HEK293T (cell line): ENCODE measurements at places on chromosomes 7 and 10.

- DNase-seq = no peak
These were observed 31.2 kb downstream of the LDB3 start for GRCh38 chr10:86699541-86699940.

DNA sequence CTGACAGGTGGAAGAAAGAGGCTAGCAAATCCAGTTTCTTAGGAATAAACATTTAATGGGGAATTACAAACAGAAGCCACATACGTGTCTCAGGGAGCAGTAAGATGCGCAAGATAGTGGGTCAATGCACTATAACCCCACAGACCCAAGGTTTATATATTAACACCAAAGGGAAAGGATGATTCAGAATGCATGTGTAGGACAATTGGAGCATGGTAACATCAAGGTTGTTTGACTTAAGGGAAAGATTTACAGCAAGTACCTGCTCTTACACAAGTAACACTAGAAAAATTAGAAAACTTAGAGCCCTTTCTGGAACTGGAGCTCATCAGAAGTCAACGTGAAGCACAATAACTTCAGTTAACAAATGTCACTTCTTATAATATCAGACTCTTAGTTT lies 161.1 kb upstream of the ZWINT start:
- no peak for DNase-seq

DNA sequence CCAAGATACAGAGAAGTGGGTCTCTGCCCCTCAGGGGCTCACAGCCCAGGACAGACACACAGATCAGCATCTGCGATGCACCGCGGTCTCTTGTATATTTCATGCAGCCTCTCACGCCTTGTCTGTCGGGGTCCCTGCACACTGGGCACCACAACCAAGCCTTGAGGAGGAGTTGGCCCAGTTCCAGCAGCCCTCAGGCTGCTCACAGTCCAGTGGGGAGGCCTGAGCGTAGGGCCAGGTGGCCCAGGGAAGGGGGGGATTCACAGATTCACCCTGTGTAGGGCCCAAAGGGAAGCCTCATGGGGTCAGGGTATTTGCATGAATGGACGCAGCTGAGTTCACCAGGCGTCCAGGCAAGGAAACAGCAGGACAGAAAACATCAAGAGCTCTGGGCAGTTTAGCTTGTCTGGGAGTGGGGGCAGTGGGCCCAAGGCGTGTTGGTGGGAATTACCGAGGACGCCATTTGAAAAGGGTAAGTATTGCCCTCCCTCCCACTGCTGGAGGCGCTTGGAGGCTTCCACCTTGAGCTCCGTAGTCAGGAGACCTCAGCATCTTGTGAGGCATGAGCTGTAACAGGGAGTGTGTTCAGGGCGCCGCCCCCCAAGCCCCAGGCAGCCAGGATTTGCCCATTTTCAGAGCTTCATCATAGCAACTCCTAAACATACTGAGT lies 129.1 kb upstream of the CHST15 start:
- DNase-seq = no peak

DNA sequence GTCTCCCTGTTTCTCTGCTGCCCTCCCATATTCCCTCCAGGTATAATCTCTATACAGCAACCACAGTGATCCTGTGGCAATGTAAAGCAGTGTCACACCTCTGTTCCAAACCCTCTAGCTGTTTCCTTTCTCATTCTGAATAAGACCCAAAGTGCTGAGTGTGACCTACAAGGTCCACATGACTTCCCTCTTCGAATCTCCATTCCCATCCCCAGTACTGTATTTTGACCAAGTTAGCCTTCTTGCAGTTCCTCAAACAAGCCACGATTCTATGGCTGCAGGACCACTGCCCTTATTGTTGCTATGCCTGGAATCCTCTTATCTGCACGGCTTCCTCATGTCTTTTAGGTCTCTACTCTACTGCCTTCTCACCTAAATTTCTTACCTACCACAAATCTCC lies 291.9 kb downstream of the DOCK4 start:
- DNase-seq = no peak

- DNase-seq = no peak
These were observed 57.5 kb upstream of the PTPN12 start for GRCh38 chr7:77479536-77480088.

DNA sequence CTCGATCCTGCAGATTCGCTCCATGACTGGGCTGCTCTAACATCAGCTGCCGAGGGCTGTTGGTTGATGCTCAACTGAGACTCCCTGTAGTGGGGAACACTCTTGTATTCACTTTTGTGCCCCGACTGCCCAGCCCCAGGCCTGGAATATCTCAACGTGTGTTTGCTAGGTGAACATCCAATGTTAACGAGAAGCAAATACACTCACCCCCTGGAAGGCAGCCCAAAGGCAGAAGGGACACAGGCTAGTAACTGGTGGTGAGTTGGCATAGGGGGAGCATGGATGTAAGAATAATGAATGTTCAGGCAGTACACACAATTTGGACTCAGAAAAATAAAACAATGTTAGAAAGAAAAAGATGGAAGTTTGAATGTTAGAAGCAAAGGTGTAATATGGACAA lies 24.0 kb upstream of the RBM33 start:
- DNase-seq = no peak

DNA sequence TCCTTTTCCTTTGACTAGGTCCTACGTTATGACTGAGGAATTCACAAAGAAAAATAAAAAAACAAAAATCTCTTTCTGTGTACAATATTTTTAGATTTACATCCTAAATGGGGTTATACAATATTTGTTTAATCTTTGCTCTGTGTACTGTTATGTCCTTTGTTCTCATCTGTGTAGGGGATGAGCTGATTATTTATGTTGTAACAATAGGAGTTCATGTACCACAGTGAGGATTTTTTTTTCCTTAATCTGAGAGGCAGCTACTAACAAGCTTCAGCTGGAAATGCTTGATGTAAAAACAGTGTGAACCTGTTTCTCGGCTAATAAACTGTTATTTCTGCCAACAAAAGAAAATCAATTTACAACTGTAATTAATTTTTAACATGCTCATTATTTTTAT lies 58.0 kb downstream of the ORC5 start:
- no peak for DNase-seq

DNA sequence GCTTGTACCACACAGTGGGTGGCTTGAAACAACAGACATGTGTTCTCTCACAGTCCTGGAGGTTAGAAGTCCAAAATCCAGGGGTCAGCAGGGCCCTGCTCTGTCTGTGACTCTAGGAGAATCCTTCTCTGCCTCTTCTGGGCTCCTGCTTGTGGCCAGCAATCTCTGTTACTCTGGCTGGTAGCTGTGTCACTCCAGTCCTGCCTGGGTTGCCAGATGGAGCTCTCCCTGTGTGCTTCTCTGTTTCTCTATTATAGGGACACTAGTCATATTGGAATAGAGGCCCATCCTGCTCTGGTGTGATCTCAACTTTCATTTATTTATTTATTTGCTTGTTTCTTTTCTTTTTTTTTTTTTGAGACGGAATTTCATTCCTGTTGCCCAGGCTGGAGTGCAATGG lies 276.6 kb upstream of the GALNT17 start:
- DNase-seq = no peak

- peak; percentile 60 for DNase-seq
These were observed 91.2 kb upstream of the PARD3 start for GRCh38 chr10:34906067-34906965.

- DNase-seq = no peak
These were observed 237.5 kb upstream of the KLF6 start for GRCh38 chr10:4022473-4022872.

DNA sequence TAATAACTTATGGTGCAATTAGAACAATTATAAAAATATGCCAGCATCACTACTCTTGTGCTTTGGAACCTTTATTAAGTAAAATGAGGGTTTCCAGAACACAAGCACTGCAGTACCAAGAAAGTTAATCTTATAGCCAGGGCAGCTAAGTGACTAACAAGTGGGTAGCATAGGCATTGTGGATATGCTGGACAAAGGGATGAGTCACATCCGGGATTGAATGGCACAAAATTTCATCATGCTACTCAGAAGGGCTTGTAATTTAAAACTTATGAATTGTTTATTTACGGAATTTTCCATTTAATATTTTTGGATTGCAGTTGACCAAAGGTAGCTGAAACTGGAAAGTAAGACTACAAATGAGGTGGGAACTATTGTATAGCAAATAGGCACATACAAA lies 250.6 kb downstream of the C7orf25 start:
- DNase-seq = no peak

- no peak for DNase-seq
These were observed 141.4 kb downstream of the TMEM168 start for GRCh38 chr7:112648781-112649180.

- no peak for DNase-seq
These were observed 22.2 kb downstream of the SLC37A3 start for GRCh38 chr7:140375892-140376730.

- no peak for DNase-seq
These were observed 36.2 kb downstream of the PITRM1 start for GRCh38 chr10:3136336-3136735.

DNA sequence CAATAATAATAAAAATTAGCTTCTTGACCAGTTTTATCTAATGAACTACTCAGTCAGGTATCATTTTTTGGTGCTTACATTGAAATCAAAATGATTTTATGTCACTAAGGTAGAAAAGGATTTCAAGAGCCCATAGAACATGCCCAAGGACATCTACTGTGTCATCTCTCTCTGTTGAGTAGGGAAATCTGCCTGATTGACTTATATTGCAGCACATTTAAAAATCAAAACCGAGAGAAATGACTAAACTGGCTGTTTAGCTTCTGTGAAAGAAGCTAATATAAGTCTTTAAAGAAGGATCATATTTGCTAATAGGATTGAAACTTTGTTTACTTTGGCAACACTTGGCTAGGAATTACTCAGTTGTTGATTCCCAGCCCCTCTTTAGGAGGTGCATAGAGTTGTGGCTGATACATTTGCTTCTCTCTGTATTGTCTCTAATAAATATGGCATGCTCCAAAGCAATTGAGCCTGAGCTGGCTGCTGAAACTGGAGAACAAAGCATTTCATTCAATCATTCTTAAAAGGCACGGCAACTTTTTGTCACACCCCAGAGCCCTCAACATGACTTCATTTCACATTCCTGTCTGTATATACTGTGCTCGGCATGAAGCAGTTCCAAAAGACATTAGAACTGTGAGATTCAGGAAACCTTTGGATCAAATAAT lies 1096.9 kb upstream of the POT1 start:
- DNase-seq = no peak

DNA sequence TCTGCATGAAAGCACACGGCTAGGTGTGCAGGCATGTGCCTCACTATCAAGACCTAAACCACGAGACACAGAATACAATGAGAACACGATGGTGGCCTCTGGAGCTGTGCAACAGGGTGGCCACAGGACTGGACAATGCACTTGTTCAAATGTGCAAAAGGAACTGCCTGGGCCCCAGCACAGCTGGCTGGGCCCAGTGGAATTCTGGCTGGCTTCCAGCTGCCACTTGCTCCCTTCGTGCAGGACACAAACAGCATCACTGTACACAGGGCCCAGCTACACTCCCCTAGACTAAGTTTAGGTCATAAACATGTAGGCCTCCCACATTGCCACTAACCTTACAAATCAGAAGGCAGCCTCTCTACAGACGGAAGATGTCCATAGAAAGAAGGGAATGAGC lies 23.4 kb downstream of the DOCK4 start:
- no peak for DNase-seq

DNA sequence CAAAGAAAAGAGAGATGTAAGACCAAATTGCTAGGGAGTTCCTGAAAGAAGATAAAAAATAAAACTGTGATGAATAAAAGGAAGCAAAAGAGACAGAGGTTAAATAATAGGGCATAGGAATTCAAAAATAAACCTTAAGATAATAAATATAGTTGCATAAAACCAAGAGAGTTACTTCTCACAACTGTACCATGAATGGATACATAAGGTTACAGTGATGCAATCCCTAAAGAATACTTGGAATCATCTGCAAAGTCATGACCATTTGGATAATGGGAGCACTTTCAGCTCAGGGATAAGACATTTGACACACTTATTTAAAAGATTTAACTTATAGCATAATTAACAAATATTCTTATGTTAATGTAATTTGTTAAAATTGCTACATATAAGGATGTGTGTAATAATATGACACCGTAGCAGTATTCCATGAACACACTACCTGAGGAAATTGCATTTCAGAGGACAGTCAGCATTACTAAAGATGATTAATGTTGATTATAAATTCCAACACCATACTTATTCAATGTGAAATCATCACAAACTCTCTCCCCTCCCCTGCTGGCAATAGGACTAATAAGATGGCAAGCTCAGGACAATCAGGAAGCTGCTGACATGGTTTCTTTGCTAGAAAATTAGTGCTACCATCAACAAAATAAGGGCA lies 202.1 kb upstream of the AKR1E2 start:
- no peak for DNase-seq

DNA sequence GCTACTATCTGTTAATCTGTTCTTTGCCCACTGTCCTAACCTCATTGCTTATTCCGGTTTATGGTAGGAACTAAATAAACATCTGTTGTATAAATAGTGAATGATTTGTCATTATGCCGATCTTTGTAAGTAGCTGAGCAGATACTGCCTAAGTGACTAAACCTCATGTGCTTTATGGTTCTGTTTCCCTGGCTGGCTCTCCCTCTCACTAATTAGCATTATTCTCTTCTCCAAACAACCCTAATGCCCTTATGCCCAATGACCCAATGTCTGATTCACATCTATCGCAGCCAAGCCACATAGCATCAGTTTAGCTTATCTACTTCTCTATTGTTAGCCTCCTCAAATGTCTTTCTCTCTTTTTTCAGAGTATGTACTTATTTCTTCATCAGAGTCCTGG lies 462.3 kb upstream of the POT1 start:
- DNase-seq = no peak

- DNase-seq = no peak
These were observed 61.7 kb upstream of the LYZL1 start for GRCh38 chr10:29227201-29227600.

DNA sequence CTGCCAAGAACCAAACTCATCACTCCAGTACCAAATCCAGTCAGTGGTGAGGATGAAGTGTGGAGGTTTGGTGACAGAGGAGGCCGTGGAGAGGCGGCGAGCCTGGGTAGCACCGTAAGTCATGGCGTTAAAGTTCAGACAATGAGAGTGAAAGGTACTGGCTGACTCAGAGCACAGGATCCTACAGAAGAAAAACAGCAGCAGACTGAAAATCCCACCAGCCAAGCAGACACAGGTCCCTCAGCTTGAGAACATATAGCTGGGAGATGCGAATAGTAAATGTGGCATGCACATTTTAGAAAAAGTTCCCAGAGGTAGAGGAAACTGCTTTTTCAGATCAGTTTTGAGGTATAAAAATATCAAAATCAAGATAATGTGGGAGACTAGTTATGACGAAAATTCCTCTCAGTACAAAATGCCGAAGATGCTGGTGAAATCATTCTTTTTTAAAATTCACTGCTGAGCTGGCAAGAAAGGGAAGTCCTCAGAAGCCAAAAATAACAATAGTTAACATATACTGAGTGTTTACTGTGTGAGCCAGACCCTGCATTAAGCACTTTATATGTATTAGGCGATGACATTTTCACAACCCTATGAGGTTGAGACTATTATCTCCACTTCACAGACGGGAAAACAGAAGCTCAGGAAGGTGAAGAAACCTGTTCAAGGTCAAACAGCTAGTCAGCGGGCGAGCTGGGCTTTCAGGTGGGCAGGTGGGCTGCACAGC lies 20.9 kb downstream of the PARP12 start:
- DNase-seq = no peak

- no peak for DNase-seq
These were observed 8.4 kb downstream of the MRPL43 start for GRCh38 chr10:100978901-100979195.

- no peak for DNase-seq
These were observed 448.0 kb upstream of the ANKRD30A start for GRCh38 chr10:36677431-36677768.
